GM23248 (cell line): ENCODE measurements at places on chromosomes 7 and 10. TPM values are rescaled to one million over a fixed set of nuclear protein-coding genes. Genes with fewer than 3 reads are reported as not detected.

The NIPSNAP2 gene
- polyA plus RNA-seq, result 44.9 and 49.5 TPM in 2 replicates

The PLXNA4 gene
- 0.01 TPM in 1 of 2 replicates, not detected in the other for polyA plus RNA-seq

The HOXA11 gene
- 8.0 and 8.4 TPM in 2 replicates for polyA plus RNA-seq

The HTR7 gene
- 0.53 and 0.65 TPM in 2 replicates for polyA plus RNA-seq

The DNA2 gene
- polyA plus RNA-seq, result 1.6 and 1.8 TPM in 2 replicates

The NUTM2E gene
- polyA plus RNA-seq, result not detected in 2 replicates

The GRM3 gene
- not detected in 2 replicates for polyA plus RNA-seq

The OR6V1 gene
- not detected in 2 replicates for polyA plus RNA-seq

The TIMM23B gene
- polyA plus RNA-seq, result 15.1 and 15.3 TPM in 2 replicates

The SUFU gene
- 5.0 and 5.5 TPM in 2 replicates for polyA plus RNA-seq

The TAF5 gene
- polyA plus RNA-seq, result 1.7 TPM in 2 replicates

The SFTPD gene
- 0.24 and 0.46 TPM in 2 replicates for polyA plus RNA-seq

The SRI gene
- 267 and 268 TPM in 2 replicates for polyA plus RNA-seq

The CPVL gene
- not detected in 2 replicates for polyA plus RNA-seq

The GJD4 gene
- polyA plus RNA-seq, result not detected in 2 replicates

The PDE1C gene
- 20.1 and 23.5 TPM in 2 replicates for polyA plus RNA-seq

The AKR1C4 gene
- not detected in 2 replicates for polyA plus RNA-seq

GRCh38 chr10:87605628-87606251 lies 53.9 kb upstream of the PAPSS2 start:
- no peaks in the 10 kb centered on the region for H3K4me1 ChIP-seq
- H3K36me3 ChIP-seq, result no peaks in the 10 kb centered on the region
- no peak for DNase-seq
- H3K27ac ChIP-seq, result no peak overlapping the region
- H3K4me3 ChIP-seq, result no peak overlapping the region
- no peaks in the 10 kb centered on the region for H3K27me3 ChIP-seq

DNA sequence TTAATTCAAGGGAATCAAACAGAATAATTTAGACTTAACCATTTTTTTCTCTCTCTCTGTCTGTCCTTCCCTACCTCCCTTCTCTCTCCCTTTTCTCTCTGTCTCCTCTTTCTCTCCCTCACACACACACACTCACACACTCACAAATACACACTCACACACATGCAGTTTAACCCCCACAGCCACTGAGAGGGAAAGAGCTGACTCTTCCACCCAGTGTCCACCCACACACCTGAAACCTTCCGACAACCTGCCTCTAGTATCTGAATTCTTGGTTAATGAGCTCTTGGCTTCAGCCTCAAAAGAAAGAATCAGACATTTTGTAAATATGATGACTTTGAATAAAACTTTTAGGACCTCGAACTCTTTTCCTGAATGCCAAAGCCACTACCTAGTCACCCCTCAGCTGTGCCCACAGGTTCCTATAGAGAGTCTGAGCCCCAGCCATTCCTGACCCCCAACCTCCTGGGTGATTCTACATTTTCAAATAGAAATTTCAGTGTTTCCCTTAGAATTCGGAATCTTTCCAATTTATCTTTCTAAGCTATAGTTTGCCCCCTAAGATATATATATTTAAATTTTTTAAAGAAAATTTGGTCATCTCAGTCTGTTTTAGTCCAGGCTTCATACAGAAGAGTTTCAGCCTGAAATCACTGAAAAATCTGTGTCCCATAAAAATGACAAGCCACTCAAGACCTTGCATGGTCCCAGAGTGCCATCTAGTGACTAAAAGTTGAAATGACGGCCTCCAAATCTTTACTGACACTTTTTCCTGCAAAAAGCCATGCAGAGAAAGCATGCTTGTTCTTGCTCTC lies 202.8 kb downstream of the IPMK start:
- peaks cover 44% of the 10 kb centered on the region for H3K27me3 ChIP-seq
- no peaks in the 10 kb centered on the region for H3K4me1 ChIP-seq
- DNase-seq, result peak; percentile 68
- no peaks in the 10 kb centered on the region for H3K36me3 ChIP-seq

DNA sequence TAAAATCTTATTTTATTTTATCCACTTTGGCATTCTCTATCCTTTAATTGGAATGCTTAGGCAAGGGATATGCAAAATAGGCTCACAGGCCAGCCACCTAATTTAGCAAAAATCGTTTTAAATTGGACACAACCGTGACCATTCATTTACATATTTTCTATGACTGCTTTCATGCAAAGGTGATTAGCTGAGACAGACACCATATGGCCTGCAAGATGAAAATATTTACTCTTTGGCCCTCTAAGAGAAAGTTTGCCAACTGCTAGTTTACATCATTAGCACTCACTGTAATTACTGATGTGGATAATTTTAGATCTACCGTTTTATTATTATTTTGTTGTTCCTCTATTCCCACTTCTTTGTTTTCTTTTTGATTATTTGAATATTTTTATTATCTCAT lies 375.5 kb upstream of the LRRTM3 start:
- H3K36me3 ChIP-seq, result no peaks in the 10 kb centered on the region
- H3K4me1 ChIP-seq, result no peaks in the 10 kb centered on the region
- no peak for DNase-seq

DNA sequence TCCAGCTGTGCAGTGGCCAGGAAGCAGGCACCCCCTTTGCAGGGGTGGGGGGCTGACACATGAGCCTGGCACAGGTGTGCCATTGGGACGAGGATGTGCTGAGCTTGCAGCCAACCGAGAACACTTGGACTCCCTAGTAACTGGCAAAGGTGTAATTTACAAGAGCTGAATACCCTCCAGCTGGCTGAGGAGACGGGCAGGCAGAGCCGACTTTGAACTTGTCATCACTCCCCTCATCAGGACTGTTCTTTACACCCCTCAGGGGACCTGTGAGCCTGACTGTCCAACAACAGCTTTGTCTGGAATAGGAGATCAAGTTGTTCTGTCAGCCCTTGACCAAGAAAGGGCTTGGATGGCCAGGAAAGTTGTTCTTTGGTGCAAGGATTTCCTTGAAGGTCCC lies 61.2 kb downstream of the CDH23 start:
- no peak for DNase-seq
- H3K27ac ChIP-seq, result no peak overlapping the region
- no peaks in the 10 kb centered on the region for H3K4me1 ChIP-seq
- H3K4me3 ChIP-seq, result no peak overlapping the region

- H3K36me3 ChIP-seq, result no peaks in the 10 kb centered on the region
- H3K4me3 ChIP-seq, result no peak overlapping the region
- no peak overlapping the region for H3K27ac ChIP-seq
- H3K4me1 ChIP-seq, result peaks cover 25% of the 10 kb centered on the region
Observed at GRCh38 chr7:70383066-70383782, 748.7 kb upstream of the GALNT17 start.

DNA sequence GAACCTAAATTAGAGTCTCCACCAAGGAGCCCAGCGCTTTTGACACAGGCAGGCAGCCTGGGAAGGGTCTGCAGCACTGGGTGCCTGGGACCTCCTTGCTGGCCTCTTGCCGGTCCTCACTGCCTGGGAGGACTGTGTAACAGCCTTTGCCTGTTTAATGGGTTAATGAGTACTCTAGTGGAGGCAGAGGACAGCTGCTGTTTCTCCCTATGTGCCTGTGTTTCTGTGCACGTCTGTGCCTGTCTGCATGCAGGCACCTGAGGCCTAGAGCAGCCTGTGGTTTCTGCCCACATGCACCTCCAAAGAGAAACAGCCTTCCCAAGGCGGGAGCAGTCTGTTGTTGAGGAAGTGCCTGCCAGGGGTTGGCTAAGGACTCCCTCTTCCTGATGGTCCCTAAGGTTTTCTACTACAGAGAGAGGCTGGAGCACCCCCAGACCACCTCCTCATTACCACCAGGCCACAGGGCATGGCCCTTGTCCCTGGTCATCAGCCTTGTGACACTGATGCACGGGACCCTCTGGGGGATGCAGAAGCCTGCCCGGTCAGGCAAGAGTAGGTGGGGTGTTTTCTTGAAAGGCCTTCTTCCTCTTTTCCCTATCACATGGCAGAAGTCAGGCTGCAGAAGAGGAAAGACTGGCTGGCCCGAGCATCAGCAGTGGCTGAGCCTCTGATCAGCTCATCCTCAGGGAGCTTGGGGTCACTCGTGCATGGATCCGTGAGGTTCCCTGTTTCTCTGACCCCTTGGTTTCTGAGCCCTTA lies 14.2 kb downstream of the SLC29A3 start:
- H3K4me1 ChIP-seq, result no peaks in the 10 kb centered on the region
- no peak overlapping the region for H3K27ac ChIP-seq
- no peak for DNase-seq
- no peaks in the 10 kb centered on the region for H3K36me3 ChIP-seq

GRCh38 chr7:140402178-140402835 lies 1.6 kb upstream of the RAB19 start:
- no peak overlapping the region for H3K4me3 ChIP-seq
- peak; percentile 83 for DNase-seq
- H3K36me3 ChIP-seq, result no peaks in the 10 kb centered on the region
- no peaks in the 10 kb centered on the region for H3K27me3 ChIP-seq
- H3K4me1 ChIP-seq, result peaks cover 12% of the 10 kb centered on the region

DNA sequence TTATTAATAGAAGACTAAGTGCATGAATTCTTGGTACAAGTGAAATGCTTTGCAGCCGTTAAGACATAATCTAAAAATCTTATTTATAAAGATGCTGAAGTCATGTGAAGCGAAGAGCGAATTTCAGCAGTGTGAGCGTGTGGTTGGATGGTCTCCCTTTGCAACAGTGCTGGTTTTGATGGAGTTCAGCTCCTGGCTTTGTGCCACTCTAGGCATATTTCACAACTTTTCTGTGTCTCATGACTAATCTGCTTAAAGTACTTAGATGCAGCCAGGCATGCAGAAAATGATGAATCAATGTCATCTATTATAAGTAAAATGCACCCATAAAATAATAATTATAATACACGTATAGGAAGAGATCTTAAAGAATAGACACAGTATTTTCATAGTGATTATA lies 107.2 kb upstream of the TCERG1L start:
- H3K27ac ChIP-seq, result no peak overlapping the region
- no peaks in the 10 kb centered on the region for H3K36me3 ChIP-seq
- DNase-seq, result no peak
- no peak overlapping the region for H3K4me3 ChIP-seq
- H3K4me1 ChIP-seq, result no peaks in the 10 kb centered on the region

DNA sequence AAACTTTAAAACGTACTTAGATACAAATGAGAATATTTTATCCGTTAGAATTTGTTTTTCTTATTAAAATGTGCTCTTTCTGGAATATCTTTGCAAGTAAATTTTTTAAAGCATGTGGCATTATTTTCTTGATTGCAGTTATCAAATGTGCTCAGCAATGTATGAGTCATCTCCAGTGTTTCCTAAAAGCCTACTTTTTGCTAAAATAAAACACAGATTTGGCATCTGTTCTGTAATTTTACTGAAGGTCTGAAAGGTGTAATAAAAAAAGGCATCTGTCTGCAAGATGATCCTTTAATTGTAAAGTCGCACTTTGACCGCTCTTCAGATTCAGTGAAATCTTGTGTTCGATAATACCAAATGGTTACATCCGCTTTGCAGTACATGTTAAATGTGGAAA lies 3.4 kb downstream of the GNAT3 start:
- peak; percentile 26 for DNase-seq
- 0 out of 2 replicates have a peak, but pooled peaks cover 6% of the 10 kb centered on the region for H3K4me1 ChIP-seq
- no peaks in the 10 kb centered on the region for H3K27me3 ChIP-seq
- no peaks in the 10 kb centered on the region for H3K36me3 ChIP-seq
- no peak overlapping the region for H3K4me3 ChIP-seq
- H3K27ac ChIP-seq, result no peak overlapping the region

- peak overlapping the region; percentile 57 for H3K27ac ChIP-seq
- peaks cover 27% of the 10 kb centered on the region for H3K36me3 ChIP-seq
- no peak overlapping the region for H3K4me3 ChIP-seq
- H3K4me1 ChIP-seq, result peaks cover 37% of the 10 kb centered on the region
- peak; percentile 81 for DNase-seq
Observed at GRCh38 chr10:15120523-15120922, 23.4 kb downstream of the RPP38 start.

GRCh38 chr10:75606203-75606779 lies 174.9 kb downstream of the LRMDA start:
- DNase-seq, result no peak
- H3K27ac ChIP-seq, result no peak overlapping the region
- H3K27me3 ChIP-seq, result peaks cover 33% of the 10 kb centered on the region
- no peaks in the 10 kb centered on the region for H3K4me1 ChIP-seq

- DNase-seq, result no peak
- no peaks in the 10 kb centered on the region for H3K36me3 ChIP-seq
- H3K27ac ChIP-seq, result no peak overlapping the region
- H3K27me3 ChIP-seq, result peaks cover 30% of the 10 kb centered on the region; the same call in 1 of the 2 replicates
- H3K4me3 ChIP-seq, result no peak overlapping the region
- no peaks in the 10 kb centered on the region for H3K4me1 ChIP-seq
Observed at GRCh38 chr7:120864141-120864900, 6.4 kb upstream of the TSPAN12 start.

DNA sequence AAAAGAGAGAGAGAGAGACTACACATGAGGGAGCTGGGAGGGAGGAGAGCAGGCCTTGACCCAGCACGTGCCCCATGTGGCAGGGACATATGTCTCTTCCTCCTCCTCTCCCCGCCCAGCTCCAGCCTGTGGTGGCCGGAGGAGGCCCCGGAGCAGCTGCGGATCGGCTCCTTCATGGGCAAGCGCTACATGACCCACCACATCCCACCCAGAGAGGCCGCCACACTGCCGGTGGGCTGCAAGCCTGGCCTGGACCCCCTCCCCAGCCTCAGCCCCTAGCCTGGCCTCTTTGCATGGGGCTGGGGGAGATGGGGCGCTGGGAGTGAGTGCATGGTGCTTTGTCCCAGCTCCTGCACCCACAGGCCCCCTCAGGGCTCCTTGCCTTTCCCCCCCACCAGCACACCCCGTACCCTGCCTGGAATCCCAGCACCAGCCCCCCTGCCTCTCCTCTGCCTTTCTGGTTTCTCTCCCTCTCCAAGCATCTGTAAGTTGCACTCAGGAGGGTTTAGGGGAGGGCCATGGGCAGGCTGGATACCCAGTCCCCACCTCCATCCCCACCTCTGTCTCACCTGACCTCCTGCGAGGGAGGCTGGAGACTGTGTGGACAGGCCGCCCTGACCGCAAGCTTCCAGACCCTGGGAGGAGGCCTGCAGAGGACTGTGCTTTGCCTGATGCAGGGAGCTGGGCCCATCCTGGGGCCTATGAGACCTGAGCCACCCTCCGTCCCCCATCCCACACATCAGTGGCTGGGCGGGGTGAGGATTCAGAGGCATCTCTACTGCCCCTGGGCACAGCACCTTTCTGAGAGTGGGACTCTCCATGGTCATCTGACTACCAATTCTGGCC lies 4.8 kb downstream of the UPK3B start:
- no peaks in the 10 kb centered on the region for H3K27me3 ChIP-seq
- H3K4me3 ChIP-seq, result no peak overlapping the region
- H3K27ac ChIP-seq, result no peak overlapping the region
- H3K36me3 ChIP-seq, result no peaks in the 10 kb centered on the region
- DNase-seq, result no peak
- no peaks in the 10 kb centered on the region for H3K4me1 ChIP-seq

- H3K4me3 ChIP-seq, result no peak overlapping the region
- H3K27ac ChIP-seq, result no peak overlapping the region
- no peaks in the 10 kb centered on the region for H3K36me3 ChIP-seq
- H3K4me1 ChIP-seq, result no peaks in the 10 kb centered on the region
- no peak for DNase-seq
- H3K27me3 ChIP-seq, result no peaks in the 10 kb centered on the region
Observed at GRCh38 chr10:420154-421121, 269.0 kb downstream of the DIP2C start.

- H3K4me3 ChIP-seq, result no peak overlapping the region
- no peaks in the 10 kb centered on the region for H3K36me3 ChIP-seq
- H3K27me3 ChIP-seq, result no peaks in the 10 kb centered on the region
- peaks cover 62% of the 10 kb centered on the region for H3K4me1 ChIP-seq
- DNase-seq, result no peak
Observed at GRCh38 chr10:79106256-79107050, 37.7 kb downstream of the ZMIZ1 start.
